ENCODE measurements at places on chromosomes 6 and 20.

DNA sequence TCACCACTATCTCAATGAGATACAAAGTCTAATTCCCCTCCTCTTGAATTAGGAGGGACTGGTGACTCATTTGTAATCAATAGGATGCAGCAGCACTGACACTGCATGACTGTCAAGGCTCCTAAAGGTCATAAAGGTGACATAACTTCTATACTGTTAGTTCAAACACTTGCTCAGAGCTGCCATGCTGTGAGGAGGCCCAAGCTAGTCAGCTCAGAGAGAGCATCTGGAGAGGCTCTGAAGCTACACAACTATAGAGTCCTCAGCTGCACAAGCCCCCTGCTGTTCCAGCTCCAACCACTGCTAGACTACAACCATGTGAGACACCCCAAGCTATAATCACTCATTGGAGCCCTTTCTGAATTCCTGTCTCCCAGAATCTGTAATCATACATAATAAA, 17.0 kb upstream of the HEY2 start:
- no peak for DNase-seq

DNA sequence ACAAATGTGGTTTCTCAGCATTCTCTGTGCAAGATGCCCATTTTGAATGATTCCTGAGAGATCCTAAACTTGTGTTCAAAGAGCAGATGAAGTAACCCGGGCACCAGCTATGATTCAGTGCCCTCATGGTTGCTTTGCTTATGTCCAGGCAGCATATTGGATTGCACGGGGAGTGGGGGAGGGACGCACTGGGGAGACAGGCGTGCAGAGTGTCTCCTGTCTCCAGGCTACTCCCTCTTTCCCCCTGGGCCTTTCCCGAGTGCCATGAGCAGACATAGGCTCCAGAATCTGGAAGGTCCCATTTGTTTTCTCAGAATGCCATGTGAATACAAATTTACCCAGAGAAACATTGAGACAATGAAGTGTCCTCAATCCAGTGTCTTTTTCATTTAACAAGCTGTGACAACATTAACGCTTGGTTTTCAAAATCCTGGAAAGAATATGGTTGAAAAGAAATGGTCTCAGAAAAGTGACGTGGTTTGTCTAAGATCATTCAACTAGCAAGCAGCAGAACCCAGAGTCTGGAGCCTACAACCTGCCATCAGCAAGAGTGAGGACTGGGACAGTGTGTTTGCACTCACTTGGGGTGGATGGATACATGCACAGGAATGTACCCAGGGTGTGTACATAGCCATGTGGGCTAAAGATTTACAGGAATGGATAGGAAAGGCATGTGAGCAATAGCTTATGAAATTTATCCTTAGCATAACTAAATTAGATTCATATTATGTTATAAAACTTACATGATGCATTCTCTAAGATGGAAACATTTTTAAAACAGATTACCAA, 4.2 kb downstream of the SYNDIG1 start:
- no peak for DNase-seq

- DNase-seq, result no peak
Observed at GRCh38 chr6:158908606-158909005, 89.4 kb upstream of the EZR start.

GRCh38 chr6:128397996-128398395, 122.4 kb downstream of the PTPRK start:
- DNase-seq, result no peak

- DNase-seq, result no peak
Observed at GRCh38 chr6:136732889-136733288, 59.4 kb downstream of the MAP3K5 start.

DNA sequence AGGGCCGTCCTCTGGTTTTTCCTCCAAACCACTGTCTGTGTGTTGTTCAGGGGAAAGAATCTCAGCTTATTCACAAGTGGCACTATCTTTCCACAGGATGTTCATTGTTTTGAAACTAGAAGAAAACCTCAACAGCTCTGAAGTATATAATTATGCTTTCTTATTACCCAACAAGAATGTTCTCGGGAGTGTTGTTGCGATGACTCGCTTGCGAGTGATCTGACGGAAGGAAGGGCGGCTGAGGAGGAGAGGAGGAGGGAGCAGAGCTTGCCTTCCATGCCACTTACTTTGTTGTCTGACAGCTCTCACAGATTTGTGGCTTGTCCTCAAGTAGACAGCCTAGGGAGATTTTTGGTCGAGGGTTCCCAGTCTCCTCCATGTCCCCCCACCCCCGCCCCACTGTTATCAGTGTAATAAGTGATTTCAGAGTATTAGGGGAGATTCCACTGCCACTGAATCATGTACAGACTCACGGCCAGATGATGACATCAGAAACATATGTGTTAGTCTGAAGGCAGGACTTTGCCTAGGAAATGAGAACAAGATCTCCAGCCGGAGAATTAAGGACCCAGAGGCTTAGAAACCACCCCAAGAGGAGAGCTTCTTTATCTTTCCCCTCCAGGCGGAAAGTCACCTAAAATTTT, 80.7 kb upstream of the CCN6 start:
- DNase-seq, result peak; percentile 98

GRCh38 chr6:20633566-20634340, 99.5 kb downstream of the CDKAL1 start:
- DNase-seq, result no peak

- peak; percentile 49 for DNase-seq
Observed at GRCh38 chr6:101730954-101731353, 337.4 kb downstream of the GRIK2 start.

DNA sequence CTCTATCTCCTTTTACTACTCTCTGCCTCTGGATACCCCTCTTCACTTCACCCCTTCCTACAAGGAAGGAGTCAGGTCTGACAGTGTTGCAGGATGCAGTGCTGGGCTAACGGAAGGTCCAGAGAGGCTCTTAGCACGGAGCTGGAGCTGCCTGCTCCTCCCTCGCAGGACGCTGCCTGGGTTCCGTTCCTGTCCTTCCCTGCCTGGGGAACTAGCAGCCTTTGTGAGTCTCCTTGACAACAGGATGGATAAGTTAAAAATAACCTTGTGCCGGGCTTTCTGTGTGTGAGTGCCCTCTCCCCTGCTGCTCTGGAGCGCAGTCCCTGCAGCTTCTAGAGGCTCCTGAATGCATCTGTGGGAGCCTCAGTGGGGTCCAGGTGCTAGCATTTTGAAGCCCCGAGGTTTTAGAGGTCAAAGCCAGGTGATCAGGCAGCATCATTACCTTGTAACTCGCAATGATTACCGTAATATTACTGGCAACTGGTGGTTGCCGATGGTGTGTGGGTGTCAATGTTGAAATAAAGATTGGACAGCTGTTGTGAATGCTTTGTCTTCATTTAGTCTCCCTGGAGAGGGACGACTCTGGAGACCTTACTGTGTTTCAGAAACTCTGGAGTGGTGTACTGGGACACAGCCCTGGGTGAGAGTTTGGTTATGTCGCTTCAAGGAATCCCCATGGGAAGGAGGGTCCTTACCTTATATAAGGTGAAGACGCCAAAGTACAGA, 44.4 kb downstream of the CDS2 start:
- no peak for DNase-seq

- peak; percentile 97 for DNase-seq
Observed at GRCh38 chr20:49768204-49769047, 44.2 kb upstream of the SLC9A8 start.

GRCh38 chr20:62804627-62805154, at the start of gene OGFR:
TSS of gene OGFR (plus strand) at chr20:62804835. CDS start at chr20:62804860, 25 bp downstream.
- DNase-seq, result peak; percentile 54

- no peak for DNase-seq
Observed at GRCh38 chr20:63084563-63084927, 77.8 kb upstream of the BHLHE23 start.

DNA sequence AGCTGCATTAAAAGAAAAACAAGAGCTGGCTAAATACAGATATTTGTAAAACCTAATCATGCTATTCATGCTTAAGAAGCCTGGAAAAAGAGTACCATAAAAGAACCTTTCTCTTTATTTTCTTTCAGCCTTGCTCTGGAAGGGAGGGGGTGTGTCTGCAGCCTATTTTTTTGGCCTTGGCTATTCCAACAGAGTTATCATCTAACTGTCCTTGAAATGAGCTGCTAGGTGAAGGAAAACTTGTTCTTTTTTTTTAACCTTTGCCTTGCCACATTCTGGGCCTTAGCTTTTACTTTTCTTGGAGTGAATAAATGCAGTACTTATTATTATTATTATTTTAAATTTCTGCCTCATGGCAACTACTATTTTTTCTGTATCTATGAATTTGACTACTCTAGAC, 224.9 kb upstream of the SYNCRIP start:
- no peak for DNase-seq

- peak; percentile 12 for DNase-seq
Observed at GRCh38 chr6:119090256-119090655, 11.8 kb upstream of the FAM184A start.

DNA sequence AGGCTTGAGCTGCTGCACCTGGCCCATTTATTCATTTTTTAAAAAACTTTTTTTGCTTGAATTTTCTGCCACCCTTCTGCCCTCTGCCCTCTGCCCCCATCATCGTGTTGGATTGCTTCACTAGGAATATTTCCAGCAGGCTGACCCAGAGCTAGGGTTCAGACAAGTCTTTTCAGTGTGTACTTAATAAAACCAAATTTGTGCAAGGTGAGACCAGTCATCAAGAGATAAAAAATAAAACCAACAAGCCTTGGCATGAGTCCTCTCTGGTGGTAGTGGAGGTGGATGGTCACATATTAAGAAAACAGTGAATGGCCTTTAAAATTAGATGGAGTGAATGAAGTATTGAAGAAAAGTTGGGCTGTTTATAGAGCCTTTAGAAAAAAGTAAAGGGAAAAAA, 239.6 kb downstream of the CDKAL1 start:
- no peak for DNase-seq

DNA sequence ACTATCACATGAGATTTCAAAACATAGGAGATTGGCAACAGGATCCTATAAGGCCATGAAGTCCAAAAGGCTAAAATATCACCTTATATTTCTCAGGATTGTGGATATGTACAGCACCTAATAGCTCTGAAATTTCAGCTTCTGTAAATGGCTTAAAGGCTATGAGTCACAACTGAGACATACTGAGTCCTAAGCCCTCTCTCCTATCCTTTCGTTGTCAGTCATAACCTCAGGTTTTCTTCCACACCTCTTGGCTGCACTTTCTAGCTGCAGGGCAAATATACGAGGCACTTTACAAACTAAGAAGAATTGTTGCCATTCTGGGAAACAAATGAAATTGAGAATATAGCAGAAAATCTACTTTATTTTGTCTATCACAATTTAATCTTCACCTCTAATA, 969.9 kb upstream of the EPHA7 start:
- no peak for DNase-seq

GRCh38 chr6:2171728-2172127, 73.7 kb downstream of the GMDS start:
- no peak for DNase-seq

GRCh38 chr20:63819224-63819921, 11.7 kb downstream of the ZBTB46 start:
- no peak for DNase-seq

- DNase-seq, result no peak
Observed at GRCh38 chr6:136351518-136352110, 62.0 kb upstream of the BCLAF1 start.

DNA sequence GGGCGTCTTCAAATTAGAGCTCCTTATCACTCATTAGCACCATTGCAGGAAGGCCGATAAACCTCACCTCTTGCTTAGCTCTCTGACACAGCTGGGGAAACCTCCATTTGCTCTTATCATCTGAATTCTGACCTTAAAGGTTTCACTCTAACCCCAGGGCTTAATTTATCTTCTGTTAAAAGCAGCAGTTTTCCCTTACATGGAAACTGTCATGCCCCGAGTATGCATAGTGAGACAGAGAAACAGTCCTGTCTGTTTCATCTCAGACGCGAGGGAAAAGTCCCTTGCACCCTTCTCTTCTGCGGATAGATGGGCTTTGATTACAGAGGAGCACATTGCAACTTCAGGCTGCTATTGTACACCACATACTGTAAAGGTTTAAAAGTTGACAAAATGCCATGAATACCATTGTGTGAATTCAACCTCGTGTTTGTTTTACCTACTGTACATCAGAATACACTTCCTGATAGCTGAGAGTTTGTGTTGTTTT, 191.5 kb upstream of the BMP2 start:
- DNase-seq, result peak; percentile 86

DNA sequence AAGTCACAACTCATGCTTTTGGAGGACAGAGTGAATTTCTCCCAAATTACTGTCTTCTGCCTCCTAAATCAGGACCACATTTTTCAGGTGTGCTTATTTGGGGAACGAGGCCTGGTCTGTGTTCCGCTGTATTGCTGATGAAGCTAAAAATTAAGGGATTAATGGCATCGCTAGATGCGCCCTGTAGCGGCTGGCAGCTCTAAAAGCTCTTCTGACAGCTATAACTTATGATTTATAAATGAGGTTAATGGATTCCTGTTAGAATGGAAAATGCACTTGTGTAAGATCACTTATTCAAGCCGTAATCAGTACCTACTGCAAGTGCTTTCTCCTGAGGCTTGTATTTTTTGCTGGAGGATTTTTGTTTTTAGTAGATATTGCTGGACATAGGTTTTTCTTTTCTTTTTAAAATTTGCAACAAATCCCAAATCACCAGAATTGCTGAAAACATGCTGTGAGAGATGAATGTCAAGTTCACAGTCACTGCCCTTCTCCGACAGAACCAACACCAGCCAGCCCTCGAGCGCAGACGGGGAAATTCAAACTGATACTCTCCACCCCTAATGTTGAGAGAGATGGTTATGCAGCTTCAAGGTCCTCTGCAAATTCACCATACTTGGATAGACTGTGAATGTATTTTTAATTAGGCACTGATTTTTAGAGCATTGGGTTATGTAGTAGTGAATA, 49.1 kb downstream of the AKAP12 start:
- DNase-seq, result no peak

DNA sequence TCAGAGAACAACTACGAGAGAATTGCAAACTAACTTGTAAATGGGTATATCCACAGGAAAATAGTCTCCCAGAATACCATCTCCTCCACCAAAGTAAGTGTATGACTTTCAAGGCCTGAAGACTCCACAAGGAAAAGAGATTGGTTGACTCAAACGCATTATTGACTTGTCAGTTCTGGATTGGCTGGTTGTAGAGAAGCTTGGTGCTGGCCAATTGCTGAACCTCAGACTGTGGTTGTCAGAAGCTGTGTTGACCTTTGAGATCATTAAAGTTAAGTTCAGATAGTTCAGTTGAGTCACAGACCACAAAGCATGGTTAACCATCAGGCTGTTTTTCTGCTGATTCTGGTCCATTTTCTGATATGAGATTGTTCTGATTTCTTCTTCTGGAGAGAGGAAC, 388.3 kb downstream of the BMP2 start:
- DNase-seq, result peak; percentile 14

DNA sequence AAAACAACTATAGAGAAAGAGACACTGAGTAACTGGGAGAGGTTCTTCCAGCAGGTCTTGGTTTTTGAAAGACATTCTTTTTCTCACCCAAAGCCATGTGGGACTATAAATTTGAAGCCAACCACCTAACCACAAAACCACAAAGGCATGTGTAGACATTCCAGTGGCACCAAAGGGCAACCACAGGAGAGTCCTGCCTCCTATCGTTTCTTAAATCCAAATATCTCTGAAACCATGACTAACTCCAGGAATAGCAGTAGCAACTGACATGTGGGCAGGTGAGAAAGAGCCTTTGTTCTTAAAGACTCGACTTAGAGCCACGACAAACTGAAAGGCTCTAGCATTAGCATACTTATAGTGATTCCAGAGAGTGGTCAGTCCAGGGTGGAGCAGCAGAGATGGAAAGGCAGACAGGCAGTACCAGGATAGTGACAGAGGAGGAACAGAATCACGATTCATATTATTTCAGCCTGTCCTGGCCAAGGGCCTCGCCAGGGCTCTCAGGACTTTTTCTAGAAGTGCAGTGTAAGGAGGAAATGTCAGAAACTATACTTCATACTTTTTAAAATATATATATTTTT, 9.4 kb upstream of the COL9A1 start:
- peak; percentile 94 for DNase-seq

All from iris pigment epithelial cell (primary cell).